Neural crest cell (in vitro differentiated cells): ENCODE measurements at places on chromosomes 5 and 9. TPM values are rescaled to one million over a fixed set of nuclear protein-coding genes. Genes with fewer than 3 reads are reported as not detected.
A peak's percentile ranks its signal among the peaks of the same experiment; 100 is the strongest.

DNA sequence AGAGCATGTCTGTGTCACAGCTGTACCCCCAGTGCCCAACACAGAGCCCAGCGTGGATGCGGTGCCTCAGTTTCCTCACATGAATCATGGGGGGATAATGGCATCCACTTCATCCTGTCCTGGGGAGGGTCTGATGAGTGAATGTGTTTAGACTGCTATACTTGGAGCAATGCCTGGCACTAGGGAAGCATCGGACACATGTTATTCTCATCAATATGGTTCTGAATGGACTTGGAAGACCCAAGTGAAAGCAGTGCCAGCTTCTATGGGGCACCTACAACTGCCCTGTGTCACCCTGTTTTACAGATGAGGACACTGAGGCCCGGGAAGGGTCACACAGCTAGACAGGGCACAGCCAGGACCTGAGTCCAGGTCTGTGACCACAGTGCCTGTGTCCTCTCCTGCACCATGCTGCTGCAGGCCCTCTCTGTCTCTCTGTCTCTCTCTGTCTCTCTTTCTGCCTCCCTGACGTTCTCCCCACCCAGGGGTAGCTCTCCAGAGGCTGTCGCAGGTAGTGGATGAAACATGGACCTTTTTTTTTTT, 42.3 kb upstream of the NEK6 start:
- no peaks in the 10 kb centered on the region for H3K27me3 ChIP-seq
- H3K27ac ChIP-seq = peak overlapping the region; percentile 62
- no peaks in the 10 kb centered on the region for H3K36me3 ChIP-seq
- H3K4me3 ChIP-seq = no peak overlapping the region

GRCh38 chr9:32382565-32383320, 1.7 kb upstream of the ACO1 start:
- peaks cover 50% of the 10 kb centered on the region for H3K27me3 ChIP-seq
- no peaks in the 10 kb centered on the region for H3K36me3 ChIP-seq
- H3K27ac ChIP-seq = no peak overlapping the region
- no peak for DNase-seq
- H3K4me1 ChIP-seq = peaks cover 17% of the 10 kb centered on the region

The SPINK13 gene
- total RNA-seq = not detected in 2 replicates

GRCh38 chr5:136382791-136383190, 17.4 kb upstream of the TRPC7 start:
- H3K27me3 ChIP-seq = peaks cover 9% of the 10 kb centered on the region
- no peak overlapping the region for H3K4me3 ChIP-seq
- H3K27ac ChIP-seq = no peak overlapping the region

DNA sequence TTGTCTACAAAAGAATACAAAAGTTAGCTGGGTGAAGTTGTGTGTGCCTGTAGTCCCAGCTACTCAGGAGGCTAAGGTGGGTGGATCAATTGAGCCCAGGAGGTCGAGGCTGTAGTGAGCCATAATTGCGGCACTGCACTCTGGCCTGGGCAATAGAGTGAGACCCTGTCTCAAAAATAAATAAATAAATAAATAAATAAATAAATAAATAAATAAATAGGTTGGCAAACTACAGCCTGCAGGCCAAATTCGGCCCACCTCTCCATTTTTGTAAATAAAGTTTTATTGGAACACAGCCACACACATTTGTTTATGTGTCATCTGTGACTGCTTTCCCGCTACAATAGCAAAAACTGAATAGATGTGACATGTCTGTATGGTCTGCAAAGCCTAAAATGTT, 9.5 kb downstream of the PTGS1 start:
- H3K27me3 ChIP-seq = no peaks in the 10 kb centered on the region
- no peaks in the 10 kb centered on the region for H3K36me3 ChIP-seq

The SLIT3 gene
- total RNA-seq = 12.6 and 13.3 TPM in 2 replicates

DNA sequence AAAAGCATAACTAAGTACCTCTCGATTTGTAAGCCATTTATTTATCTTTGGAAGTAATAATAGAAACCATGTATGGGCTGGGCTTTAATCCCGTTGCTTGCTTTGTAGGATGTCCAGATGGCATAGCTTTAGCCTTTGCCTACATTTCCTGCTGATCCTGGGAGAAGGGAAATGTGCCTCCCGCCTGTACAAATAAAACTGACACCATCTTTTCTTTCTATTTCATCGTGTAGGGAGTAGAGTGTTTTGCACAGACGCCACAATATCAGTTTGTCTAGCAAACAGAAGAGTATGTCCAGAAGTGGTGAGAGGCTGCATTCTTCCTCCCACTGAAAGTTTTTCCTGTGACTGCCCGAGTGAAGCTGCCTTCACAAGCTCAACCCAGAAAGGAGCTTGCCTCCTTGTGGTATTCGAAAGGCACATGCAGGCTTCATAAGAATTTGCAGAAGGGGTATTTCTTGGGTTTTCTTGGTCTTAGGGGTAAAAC, 24.7 kb upstream of the TJP2 start:
- peaks cover 2% of the 10 kb centered on the region for H3K36me3 ChIP-seq
- no peak for DNase-seq
- H3K4me1 ChIP-seq = no peaks in the 10 kb centered on the region
- H3K4me3 ChIP-seq = no peak overlapping the region
- no peak overlapping the region for H3K27ac ChIP-seq

GRCh38 chr5:176671890-176672747, 24.8 kb downstream of the TSPAN17 start:
- DNase-seq = no peak
- H3K4me3 ChIP-seq = no peak overlapping the region
- no peak overlapping the region for H3K27ac ChIP-seq
- H3K36me3 ChIP-seq = no peaks in the 10 kb centered on the region
- H3K4me1 ChIP-seq = peaks cover 10% of the 10 kb centered on the region
- peaks cover 22% of the 10 kb centered on the region for H3K27me3 ChIP-seq

GRCh38 chr5:93022796-93023447, 558.1 kb downstream of the NR2F1-AS1 start:
- H3K27me3 ChIP-seq = no peaks in the 10 kb centered on the region
- no peak overlapping the region for H3K4me3 ChIP-seq
- no peak overlapping the region for H3K27ac ChIP-seq
- DNase-seq = no peak
- no peaks in the 10 kb centered on the region for H3K36me3 ChIP-seq

- H3K4me1 ChIP-seq = peaks cover 4% of the 10 kb centered on the region
- H3K27ac ChIP-seq = no peak overlapping the region
- H3K27me3 ChIP-seq = no peaks in the 10 kb centered on the region
- no peak overlapping the region for H3K4me3 ChIP-seq
- DNase-seq = no peak
These were observed 255.3 kb upstream of the KLF4 start for GRCh38 chr9:107744873-107745272.

The EIF4E1B gene
- not detected in 2 replicates for total RNA-seq

The BASP1 gene
- total RNA-seq = 99.5 and 100 TPM in 2 replicates

DNA sequence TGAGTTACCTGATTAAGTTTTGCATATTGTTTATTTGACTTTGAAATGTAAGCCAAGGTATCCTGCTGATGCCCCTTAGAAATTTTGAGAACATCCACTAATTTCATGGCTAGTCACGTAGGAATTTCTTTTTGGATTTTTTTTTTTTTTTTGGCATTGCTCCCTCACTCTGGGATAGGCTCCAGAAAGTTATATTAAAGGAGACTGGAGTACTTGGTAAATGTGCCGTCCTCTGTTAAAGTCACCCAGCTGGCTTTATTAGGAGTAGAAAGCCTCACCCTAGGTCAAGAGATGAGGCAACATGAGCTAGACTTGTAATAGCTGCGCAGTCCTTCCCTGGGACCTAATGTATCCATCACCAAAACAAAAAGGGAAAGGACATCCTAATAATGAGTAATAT, 3.1 kb downstream of the KCTD16 start:
- no peak for DNase-seq
- H3K4me1 ChIP-seq = peaks cover 21% of the 10 kb centered on the region
- H3K27me3 ChIP-seq = peaks cover 19% of the 10 kb centered on the region
- H3K27ac ChIP-seq = no peak overlapping the region
- no peaks in the 10 kb centered on the region for H3K36me3 ChIP-seq
- no peak overlapping the region for H3K4me3 ChIP-seq
